ENCODE measurements at places on chromosomes 6 and 20. TPM values are rescaled to one million over a fixed set of nuclear protein-coding genes. Genes with fewer than 3 reads are reported as not detected.

DNA sequence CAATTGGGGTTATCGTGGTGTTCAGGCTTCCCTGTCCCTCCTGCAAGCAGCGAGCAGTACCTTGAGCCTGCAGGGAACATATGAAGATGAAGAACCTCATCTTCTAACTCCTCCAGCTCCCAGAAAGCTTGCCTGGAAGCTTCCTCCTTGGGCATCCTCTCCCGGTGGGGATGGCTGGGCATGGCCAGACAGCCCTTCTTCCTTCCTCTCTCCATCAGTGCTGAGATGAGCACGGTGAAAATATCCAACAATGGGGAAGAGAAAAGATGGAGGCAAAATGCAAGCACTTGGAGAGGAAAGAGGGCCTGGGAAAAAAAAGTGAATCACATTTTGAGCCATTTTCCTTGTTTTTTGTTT, 107.7 kb upstream of the FOXA2 start:
- DNase-seq, result no peak

DNA sequence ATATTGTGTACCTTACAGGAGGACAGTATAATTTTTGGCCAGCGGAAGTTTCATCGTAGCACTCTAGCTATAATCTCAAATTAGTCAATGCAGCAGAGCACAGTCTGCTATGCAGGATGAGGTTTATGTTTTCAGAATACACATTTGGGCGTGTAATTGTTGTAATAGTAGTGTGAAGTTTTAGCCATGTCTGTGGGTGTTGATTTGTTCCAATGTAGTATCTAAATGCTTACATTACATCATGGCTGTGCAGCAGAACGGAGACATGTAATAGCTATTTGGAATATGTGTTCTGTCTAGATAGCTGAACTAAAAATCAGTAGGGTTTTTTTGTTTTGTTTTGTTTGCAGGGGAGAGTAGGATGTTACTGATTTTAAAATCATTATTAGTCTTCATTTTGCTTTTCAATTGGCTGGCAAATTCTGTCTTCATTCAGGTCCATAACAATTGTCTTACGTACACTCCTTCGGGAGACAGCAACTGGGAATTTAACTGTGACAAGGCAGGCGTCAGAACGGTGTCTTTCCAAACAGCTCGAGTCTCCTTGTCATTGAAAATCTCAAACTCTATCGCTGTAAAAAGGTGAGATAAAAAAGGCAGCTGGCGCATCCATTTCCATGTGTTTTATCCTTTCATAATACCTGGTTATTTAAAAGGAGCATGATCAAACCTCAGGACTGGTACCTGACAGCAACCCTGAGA, 65.1 kb upstream of the CDH4 start:
- no peak for DNase-seq

HTR1E gene
- not detected for polyA plus RNA-seq

- no peak for DNase-seq
Observed at GRCh38 chr6:128365520-128366160, 154.8 kb downstream of the PTPRK start.

DNA sequence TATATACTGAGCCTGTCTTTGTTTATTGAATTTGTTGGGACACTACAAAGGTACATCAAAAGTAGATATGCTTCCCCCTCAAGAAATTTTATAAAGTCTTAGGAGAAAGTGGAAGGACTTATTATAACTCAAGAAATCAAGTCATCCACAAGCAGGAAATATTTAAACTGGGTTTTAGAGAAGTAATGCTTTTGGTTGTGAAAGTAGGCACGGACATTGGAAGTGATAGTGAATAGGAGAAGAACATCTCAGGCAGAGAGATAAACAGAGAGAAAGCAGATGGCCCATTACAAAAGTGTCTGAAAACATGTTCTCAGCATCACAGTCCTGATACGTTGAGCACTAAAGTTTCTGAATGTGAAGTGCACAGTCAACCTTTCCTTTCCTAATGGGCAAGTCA, 415.6 kb upstream of the RNF217 start:
- no peak for DNase-seq

CST3 gene
- 194 TPM for polyA plus RNA-seq

DNA sequence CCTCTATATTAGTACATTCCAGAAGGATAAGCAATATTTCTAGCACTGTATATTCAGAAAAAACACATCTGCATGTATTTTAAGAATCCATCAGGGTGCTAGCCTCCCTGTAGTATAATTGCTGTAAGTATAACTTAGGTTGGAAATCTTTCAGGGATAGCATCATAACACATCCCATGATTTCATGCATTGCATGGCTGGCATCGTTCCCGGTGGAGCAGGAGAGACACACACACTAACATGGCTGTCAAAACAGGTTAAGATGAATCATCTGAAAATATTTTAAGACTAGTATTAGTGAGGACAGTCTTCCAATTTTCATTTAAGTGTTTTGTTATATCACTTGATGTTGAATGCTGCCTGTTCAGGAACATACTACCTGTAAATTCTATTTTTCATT, 32.1 kb upstream of the CENPW start:
- no peak for DNase-seq

BPIFB1 gene
- polyA plus RNA-seq, result not detected

GRCh38 chr6:37575221-37575620, 75.5 kb upstream of the CCDC167 start:
- no peak for DNase-seq

DNA sequence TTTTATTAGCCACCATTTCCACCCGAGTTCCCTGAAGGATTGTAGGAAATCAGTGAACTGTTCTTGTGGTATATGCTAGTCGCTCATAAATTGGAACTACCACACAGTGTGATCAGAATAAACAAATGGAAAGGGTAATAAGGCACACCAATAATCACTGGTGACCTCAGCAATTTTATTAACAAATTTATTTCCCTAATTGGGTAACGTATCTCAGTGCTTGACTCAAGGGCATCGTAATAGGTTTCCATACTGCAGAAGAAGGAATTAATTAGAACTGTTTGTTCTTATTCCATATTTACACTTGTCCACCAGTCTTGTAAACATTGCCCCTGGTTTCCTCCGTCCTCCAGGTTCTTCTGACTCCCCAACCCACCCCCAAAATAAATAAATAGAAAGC, 10.0 kb upstream of the UQCC2 start:
- no peak for DNase-seq

SPATA25 gene
- not detected for polyA plus RNA-seq

DNA sequence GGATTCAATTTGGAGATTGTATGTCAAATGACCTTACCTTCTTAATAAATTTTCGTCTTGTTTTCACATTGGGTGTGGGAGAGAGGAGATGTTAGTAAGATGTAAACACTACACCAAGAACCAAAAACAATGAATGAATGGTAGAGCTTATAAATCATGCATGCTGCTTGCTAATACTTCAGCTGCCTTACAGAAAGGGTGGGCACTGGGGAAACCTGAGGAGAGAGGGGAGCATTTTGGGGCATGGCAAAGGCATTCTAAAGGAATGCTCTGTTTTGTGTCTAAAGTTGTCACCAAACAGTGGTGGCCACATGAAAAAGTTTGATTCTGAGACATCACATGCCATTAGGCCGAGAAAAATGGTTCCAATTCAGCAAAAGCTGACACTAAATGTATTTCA, 80.4 kb downstream of the BCAS1 start:
- DNase-seq, result no peak

LCA5 gene
- 1.6 TPM for polyA plus RNA-seq

DNA sequence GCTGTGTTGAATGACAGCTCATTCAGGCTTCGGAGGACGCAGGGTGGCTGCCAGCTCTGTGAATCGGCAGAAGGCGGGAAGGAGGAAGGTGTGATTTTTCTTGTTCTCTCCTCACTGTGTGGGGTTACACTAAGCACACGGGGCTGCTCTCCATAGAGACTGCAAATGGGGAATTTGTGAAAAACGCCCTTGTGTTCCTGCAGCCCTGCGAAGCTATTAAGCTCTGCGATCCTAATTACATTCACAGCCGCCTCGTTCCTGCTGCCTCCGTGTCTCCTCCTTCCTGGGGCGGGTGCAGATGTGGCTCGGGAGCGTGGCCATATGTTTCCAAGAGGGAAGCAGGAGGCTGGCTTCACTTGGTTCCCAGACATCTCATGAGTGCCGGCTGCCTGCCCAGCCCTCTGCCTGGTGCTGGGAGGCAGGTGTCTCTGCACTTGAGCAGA, 124.0 kb downstream of the TOX2 start:
- DNase-seq, result no peak

DNA sequence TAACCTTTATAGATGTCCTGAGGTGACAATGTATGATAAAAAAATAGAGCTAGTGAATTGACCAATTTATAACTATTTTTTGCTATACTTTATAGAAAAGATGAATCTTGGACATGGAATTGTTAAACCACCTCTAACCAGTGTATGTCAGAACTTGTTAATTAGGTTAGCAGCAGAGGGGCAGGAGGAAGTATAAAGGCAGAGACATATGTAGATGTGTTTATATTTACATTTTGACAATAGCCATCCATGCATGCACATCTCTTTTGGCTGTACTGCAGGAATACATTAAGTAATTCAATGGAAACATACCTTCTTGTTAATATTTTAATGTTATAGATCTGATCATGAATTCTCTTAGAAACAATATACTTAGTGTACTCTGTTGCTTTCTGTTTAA, 254.6 kb upstream of the NT5E start:
- DNase-seq, result no peak

GRCh38 chr20:3763671-3764601, 3.6 kb downstream of the ADISSP start:
- DNase-seq, result no peak

NRSN1 gene
- not detected for polyA plus RNA-seq

- DNase-seq, result no peak
Observed at GRCh38 chr20:48691523-48691922, 136.3 kb downstream of the PREX1 start.

DNA sequence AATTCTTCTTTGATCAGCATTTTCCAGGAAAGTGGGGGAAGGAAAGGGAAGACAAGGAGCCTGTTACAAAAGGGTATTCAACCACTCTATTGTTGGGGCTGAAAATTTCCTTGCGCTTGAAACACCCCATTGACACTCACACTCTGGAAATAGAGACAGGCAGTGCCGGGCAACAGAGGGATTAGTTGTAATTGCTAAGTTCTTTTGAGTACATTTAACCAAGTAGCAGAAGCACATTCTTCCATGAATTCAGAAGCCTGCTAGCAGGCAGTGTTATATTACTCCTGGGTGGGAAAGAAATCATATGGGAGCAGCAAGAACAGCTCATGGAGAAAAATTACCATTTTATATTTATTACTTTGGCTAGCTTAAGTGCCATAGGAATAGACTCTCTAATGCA, 745.5 kb downstream of the C6orf118 start:
- DNase-seq, result no peak

DNA sequence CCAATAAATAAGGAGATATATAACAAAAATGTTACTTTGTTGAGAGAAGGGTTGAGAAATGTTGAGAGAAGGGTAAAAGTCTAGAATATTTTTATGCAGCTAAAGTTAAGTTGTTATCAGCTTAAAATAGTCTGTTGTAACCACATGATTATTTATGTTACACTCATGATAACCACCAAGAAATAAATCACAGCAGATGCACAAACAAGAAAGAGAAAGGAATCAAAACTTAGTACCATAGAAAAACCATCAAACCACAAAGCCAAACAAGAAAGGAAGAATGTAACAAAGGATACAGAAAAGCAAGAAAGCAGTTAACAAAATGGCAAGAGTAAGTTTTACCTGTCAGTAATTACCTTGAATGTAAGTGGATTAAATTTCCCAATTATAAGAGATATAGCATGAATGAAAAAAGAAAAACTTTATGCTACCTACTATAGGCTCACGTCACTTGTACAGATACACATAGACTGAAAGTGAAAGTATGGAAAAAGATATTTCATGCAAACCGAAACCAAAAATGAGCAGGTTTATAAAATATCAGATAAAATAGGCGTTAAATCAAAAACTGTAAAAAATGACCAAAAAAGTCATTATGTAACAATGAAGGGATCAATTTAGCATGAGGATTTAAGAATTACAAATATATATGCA, 93.6 kb downstream of the STXBP5 start:
- DNase-seq, result no peak

FHL5 gene
- polyA plus RNA-seq, result not detected

GRCh38 chr20:31861385-31862156, 8.8 kb downstream of the DUSP15 start:
- DNase-seq, result no peak

DCDC2 gene
- 0.03 TPM for polyA plus RNA-seq

ULBP2 gene
- 15.7 TPM for polyA plus RNA-seq

DNA sequence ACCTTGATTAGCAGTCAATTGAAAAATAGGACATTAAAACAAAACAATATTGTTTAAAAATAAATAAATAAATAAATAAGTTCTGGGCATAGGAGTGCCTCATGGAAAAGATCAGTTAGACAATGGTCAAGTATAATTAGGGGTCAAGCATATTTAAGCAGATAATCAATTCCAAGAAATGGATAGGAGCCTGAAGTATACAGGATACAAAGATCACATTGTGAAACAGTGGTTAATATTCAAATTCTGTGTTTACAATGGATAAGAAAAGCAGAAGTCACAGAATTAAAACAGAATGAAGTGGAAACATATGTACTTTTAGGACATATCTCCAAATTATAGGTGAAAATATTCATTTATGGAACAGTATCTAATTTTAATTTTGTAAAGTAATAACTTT, 1028.6 kb upstream of the CITED2 start:
- no peak for DNase-seq

DNA sequence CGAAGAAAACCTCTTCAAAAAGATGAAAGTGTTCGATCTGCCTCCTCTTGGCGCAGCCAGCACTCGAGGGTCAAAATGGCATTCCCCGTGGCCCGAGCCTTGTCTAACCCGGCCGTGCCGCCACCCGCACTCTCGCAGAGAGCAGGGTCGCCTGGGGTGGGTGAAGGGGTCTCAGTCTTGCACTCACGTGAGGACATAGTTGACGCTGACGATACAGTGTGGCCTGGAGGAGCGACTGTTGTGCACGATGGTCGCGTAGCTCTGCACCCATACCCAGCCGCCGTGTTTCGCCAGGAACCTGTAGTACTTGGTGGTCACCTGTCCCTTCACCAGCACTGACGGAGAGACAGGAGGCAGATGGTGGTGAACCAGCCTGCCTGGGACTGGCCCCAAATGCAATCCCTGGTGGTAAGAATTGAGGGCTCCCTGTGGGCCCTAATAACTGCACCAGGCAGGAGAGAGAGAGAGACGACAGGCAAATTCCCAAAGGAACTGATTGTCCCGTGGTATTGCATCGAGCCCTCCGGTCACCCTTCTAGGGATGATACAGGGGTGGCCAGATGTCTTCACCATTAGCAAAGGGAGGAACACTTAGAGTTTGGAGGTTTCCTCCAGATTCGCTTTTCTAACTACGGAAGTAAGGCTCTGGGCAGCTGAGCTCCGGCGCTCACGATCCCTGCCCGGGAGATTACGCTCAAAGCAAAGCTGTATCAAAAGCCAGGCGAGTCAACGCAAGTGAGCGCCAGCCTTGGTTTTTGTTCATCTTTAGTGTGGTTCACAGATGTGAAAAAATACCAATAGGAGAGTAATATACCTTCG, 17.4 kb downstream of the SIM1 start:
- no peak for DNase-seq

- no peak for DNase-seq
Observed at GRCh38 chr6:13262302-13263230, 65.8 kb downstream of the TBC1D7 start.

NFATC2 gene
- 0.05 TPM for polyA plus RNA-seq

LAMA2 gene
- 1.4 TPM for polyA plus RNA-seq
